ENCODE measurements at places on chromosomes 12 and 14. TPM values are rescaled to one million over a fixed set of nuclear protein-coding genes. Genes with fewer than 3 reads are reported as not detected.

The GLT8D2 gene
- total RNA-seq, result 1.9 TPM

The LMNTD1 gene
- total RNA-seq, result not detected

The KRT8 gene
- total RNA-seq, result 8.3 TPM

The KCNK10 gene
- 11.5 TPM for total RNA-seq

The GALNT8 gene
- 7.9 TPM for total RNA-seq

The CFAP251 gene
- total RNA-seq, result 1.6 TPM

The TDRD9 gene
- not detected for total RNA-seq

The RD3L gene
- total RNA-seq, result not detected

The CYP27B1 gene
- 3.2 TPM for total RNA-seq

The PIGH gene
- total RNA-seq, result 19.9 TPM

The SPTLC2 gene
- 30.2 TPM for total RNA-seq

The BBS10 gene
- total RNA-seq, result 11.6 TPM

The POTEG gene
- not detected for total RNA-seq

The ERC1 gene
- total RNA-seq, result 37.9 TPM

GRCh38 chr12:114625294-114625851 is 58.6 kb downstream of the TBX3 start:
- H3K27ac ChIP-seq, result no peak overlapping the region
- H3K4me1 ChIP-seq, result no peaks in the 10 kb centered on the region
- DNase-seq, result peak; percentile 77
- H3K36me3 ChIP-seq, result no peaks in the 10 kb centered on the region
- peaks cover 48% of the 10 kb centered on the region for H3K27me3 ChIP-seq

DNA sequence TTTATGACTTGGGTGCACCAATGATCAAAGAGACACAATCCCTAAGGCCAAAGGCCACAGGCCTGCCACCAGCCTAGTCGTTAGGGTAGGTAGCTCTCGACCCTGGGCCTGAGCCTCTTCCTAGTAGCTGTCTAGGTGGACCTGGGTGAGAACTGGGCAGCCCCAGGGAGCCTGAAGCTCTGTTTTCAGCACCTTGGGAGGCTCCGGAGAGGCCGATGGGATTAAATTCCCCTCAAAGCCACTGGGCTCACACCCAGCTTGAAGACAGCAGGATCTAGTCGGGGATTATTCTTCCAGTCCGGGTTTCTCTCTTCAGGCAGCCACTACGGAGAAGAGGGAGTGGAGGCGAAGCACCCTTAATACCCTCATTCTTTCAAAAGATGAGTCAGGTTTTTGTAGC is 79.8 kb downstream of the TMEM260 start:
- no peak for DNase-seq
- peaks cover 93% of the 10 kb centered on the region for H3K27me3 ChIP-seq
- H3K4me3 ChIP-seq, result no peak overlapping the region
- H3K27ac ChIP-seq, result no peak overlapping the region
- H3K4me1 ChIP-seq, result no peaks in the 10 kb centered on the region
- H3K36me3 ChIP-seq, result no peaks in the 10 kb centered on the region

- H3K27ac ChIP-seq, result no peak overlapping the region
- H3K4me3 ChIP-seq, result no peak overlapping the region
- H3K36me3 ChIP-seq, result no peaks in the 10 kb centered on the region
- H3K27me3 ChIP-seq, result no peaks in the 10 kb centered on the region
- DNase-seq, result no peak
Observed at GRCh38 chr14:47874350-47874749, 198.9 kb upstream of the MDGA2 start.

- no peak for DNase-seq
- peaks cover 8% of the 10 kb centered on the region for H3K27me3 ChIP-seq
- no peak overlapping the region for H3K4me3 ChIP-seq
- no peak overlapping the region for H3K27ac ChIP-seq
Observed at GRCh38 chr14:51566831-51567582, 84.7 kb upstream of the FRMD6 start.

DNA sequence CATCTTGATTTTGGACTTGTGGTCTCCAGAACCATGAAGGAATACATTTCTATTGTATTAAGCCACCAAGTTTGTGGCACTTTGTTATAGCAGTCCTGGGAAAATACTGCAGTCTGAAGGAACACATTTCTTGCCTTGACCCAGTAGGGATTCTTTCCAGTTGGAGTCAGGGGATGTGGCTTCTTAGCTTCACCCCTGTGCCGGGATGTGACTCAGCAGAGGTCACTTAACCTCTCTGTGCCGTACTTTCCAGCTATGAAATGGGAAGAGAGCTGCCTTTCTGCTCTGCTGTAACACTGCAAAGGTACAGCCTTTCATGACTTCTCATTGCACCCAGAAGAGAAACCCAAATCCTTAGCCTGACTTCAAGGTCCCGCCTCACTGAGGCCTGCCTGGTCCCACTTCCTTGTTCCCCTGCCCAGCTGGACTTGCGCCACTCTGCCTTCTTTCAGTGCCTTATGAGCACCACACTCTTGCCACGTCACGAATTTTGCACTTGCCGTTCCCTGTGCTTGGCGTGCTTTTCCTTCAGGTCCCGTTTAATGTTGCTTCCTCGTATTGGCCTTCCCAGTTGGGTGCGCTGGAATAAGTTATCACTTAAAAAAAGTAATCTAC is 24.2 kb downstream of the CHST11 start:
- peaks cover 12% of the 10 kb centered on the region for H3K27me3 ChIP-seq
- no peak overlapping the region for H3K4me3 ChIP-seq
- peaks cover 10% of the 10 kb centered on the region for H3K36me3 ChIP-seq
- H3K4me1 ChIP-seq, result peaks cover 2% of the 10 kb centered on the region

GRCh38 chr12:29103539-29103974 is 45.5 kb upstream of the FAR2 start:
- no peaks in the 10 kb centered on the region for H3K4me1 ChIP-seq
- H3K27ac ChIP-seq, result no peak overlapping the region
- H3K27me3 ChIP-seq, result no peaks in the 10 kb centered on the region
- no peak for DNase-seq
- H3K4me3 ChIP-seq, result no peak overlapping the region

GRCh38 chr14:28294834-28295440 is 471.6 kb upstream of the FOXG1 start:
- H3K36me3 ChIP-seq, result peaks cover 3% of the 10 kb centered on the region
- H3K27ac ChIP-seq, result no peak overlapping the region
- H3K4me3 ChIP-seq, result no peak overlapping the region
- no peak for DNase-seq

GRCh38 chr12:32920506-32921085 is 24.0 kb upstream of the PKP2 start:
- no peak for DNase-seq
- peak overlapping the region; percentile 50 for H3K27ac ChIP-seq
- no peaks in the 10 kb centered on the region for H3K36me3 ChIP-seq
- peaks cover 6% of the 10 kb centered on the region for H3K27me3 ChIP-seq
- H3K4me1 ChIP-seq, result no peaks in the 10 kb centered on the region

GRCh38 chr12:129211862-129212630 is 358.8 kb downstream of the GLT1D1 start:
- H3K27me3 ChIP-seq, result peaks cover 22% of the 10 kb centered on the region
- no peak for DNase-seq
- no peaks in the 10 kb centered on the region for H3K36me3 ChIP-seq
- no peak overlapping the region for H3K4me3 ChIP-seq

DNA sequence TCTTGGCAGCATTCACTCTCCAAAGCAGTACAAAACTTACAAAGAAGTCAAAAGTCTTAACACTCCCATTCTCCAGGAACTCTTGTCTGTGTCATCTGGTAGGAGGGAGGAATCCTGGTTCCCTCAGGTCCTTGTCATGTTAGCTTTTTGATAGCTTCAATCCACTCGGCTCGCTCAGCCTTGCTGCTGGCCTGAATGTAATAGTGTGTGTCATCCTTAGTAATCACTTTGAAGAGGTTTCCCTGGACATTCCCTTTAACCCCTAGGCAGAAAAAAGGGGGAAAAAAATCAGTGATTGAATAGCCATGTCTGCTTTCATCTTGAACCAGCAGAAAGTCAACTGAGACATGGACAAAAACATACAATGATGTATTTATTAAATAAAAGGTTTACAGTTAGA is 24.8 kb downstream of the PLEK2 start:
- H3K4me3 ChIP-seq, result no peak overlapping the region
- H3K4me1 ChIP-seq, result no peaks in the 10 kb centered on the region
- H3K27me3 ChIP-seq, result no peaks in the 10 kb centered on the region

GRCh38 chr12:87921621-87922020 is 107.6 kb downstream of the C12orf50 start:
- no peaks in the 10 kb centered on the region for H3K36me3 ChIP-seq
- no peak overlapping the region for H3K27ac ChIP-seq
- no peak for DNase-seq
- no peak overlapping the region for H3K4me3 ChIP-seq

DNA sequence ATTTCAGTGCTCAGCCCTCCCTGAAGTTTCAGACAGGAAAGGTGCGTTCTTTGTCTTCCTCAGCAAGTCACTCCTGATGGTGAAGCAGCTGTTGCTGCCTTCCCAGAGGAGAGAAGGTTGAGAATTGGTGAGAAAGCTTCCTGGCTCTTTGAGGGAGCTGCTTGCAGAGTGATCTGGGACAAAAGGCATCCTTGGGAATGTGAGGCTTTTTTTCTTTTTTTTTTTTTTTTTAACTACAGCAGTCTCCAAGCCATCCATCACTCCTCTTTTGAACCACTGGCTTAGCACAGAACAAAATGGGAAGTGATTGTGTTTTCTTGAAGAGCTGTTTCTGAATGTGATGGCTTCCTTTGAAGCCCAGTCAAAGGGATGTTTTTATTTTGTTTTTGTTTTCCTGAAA is 120.4 kb upstream of the LRIG3 start:
- H3K4me3 ChIP-seq, result peak overlapping the region; percentile 75
- H3K36me3 ChIP-seq, result no peaks in the 10 kb centered on the region
- H3K4me1 ChIP-seq, result peaks cover 77% of the 10 kb centered on the region
- H3K27ac ChIP-seq, result peak overlapping the region; percentile 99

DNA sequence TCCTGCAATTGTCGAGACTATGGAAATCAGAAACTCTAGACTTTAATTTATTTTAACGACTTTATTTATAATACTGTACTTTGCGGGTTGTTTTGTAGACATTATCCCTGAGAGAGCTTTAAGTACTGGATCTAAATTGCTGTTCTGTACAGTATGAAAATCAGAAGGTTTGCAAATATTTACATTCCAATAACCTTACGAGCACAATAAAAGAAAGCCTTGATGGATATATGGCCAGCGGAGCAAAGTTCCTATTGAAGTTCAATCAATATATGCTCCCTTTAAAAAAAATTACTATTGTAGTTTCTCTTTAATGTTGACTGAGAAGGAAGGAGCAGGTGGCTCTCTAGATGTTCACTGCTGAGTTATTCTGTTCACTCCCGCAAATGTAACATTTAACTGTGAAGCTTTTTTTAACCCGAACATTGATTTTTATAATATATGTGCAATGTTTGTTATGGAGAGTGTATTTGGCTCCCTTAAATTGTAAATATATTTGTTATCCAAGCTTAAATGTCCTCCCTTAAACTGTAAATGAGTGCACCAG is 235.3 kb downstream of the PLCZ1 start:
- no peaks in the 10 kb centered on the region for H3K27me3 ChIP-seq
- no peaks in the 10 kb centered on the region for H3K36me3 ChIP-seq
- DNase-seq, result no peak
- H3K4me1 ChIP-seq, result no peaks in the 10 kb centered on the region

DNA sequence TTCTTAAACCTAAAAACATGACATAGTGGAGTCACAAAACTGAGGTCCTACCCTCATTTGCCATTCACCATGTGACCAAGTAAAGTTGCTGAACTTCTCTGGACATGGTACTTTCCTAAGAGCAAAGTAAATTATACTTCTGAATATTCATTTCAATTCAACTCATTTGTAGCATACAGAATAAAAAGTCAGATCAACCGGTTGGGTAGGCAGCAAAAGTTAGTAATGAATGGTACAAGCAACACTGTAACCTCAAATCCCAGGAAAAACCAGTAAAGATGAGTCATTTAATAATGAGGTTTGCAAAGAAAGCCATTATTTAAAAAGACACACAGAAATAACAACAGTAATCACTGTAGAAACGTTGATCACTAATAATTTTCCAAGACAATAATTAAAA is 8.7 kb downstream of the POLE2 start:
- H3K27me3 ChIP-seq, result no peaks in the 10 kb centered on the region
- DNase-seq, result no peak
- H3K4me3 ChIP-seq, result no peak overlapping the region
- no peak overlapping the region for H3K27ac ChIP-seq

DNA sequence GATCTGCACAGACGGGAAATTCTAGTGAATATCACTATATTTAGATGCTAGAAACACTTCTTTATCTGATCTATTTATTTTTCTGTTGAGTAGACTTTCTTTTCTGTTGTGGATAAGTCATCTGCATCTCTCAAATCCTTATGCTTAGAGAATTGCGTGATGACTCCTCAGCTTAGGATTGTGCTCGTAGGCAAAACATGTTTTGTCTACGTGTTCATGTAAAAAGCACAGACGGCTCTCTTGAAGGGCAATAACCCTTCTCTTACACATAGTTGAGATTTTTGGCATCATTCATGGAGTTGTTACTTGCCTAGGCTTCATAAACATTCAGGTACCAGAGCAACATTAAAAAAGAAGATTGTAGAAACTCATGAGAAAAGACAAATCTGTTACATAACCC is 18.6 kb downstream of the PPFIBP1 start:
- no peak overlapping the region for H3K4me3 ChIP-seq
- no peak for DNase-seq
- H3K4me1 ChIP-seq, result peaks cover 3% of the 10 kb centered on the region
- H3K27me3 ChIP-seq, result no peaks in the 10 kb centered on the region

- H3K27me3 ChIP-seq, result no peaks in the 10 kb centered on the region
- H3K27ac ChIP-seq, result no peak overlapping the region
- H3K4me3 ChIP-seq, result no peak overlapping the region
- no peak for DNase-seq
- peaks cover 35% of the 10 kb centered on the region for H3K4me1 ChIP-seq
Observed at GRCh38 chr12:106871477-106871876, 84.2 kb upstream of the TMEM263 start.

- peak overlapping the region; percentile 12 for H3K4me3 ChIP-seq
- DNase-seq, result no peak
Observed at GRCh38 chr14:77045238-77046162, 17.0 kb upstream of the IRF2BPL start.

GRCh38 chr14:102554821-102555819 is 37.3 kb upstream of the RCOR1 start:
- no peaks in the 10 kb centered on the region for H3K36me3 ChIP-seq
- peak; percentile 52 for DNase-seq
- H3K4me3 ChIP-seq, result peak overlapping the region; percentile 72
- no peak overlapping the region for H3K27ac ChIP-seq
- peaks cover 6% of the 10 kb centered on the region for H3K27me3 ChIP-seq
- H3K4me1 ChIP-seq, result no peaks in the 10 kb centered on the region

GRCh38 chr12:91781114-91781513 is 364.5 kb downstream of the BTG1 start:
- peaks cover 34% of the 10 kb centered on the region for H3K4me1 ChIP-seq
- H3K27ac ChIP-seq, result no peak overlapping the region
- no peak for DNase-seq
- H3K4me3 ChIP-seq, result no peak overlapping the region
- no peaks in the 10 kb centered on the region for H3K27me3 ChIP-seq
